Esophagus squamous epithelium (tissue), 5 donors: ENCODE measurements at places on chromosomes 6 and 20.

DNA sequence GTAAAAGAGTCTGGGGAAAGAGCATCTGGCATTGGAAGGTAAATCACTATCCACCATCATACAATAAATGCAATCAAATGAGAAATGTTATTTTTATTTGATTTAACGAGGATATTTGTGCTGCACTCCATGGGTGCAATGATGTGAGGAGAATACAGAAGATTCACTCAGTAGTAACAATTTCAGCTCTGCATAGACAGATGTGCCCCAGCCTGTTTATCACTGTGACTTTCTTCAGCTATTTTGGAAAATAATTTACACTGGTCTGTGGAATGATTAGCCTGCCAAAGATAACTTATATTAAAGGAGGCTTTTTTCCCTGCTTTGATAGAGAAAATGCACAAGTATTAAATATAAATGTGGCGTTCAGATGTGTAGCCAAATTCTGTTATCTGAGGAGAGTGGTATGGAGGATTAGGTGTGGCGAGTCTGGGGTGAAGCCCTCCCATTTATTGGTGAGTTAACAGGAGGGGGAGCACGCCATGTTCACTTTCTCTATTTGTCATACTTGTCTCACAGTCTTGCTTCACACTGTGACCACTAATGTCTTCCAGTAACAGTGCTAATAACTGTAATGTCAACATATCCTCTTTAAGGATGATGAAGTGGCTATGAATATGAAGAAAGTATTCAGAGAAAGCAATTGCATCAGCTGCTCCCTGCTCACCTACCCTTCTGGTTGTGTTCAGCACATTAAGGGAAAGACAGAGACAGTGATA lies 645.6 kb downstream of the MMUT start:
- DNase-seq: no peak

- DNase-seq: no peak
Observed at GRCh38 chr6:116434056-116434725, 27.0 kb upstream of the CALHM6 start.

- DNase-seq: no peak
Observed at GRCh38 chr6:162576016-162576415, 151.6 kb downstream of the PRKN start.

DNA sequence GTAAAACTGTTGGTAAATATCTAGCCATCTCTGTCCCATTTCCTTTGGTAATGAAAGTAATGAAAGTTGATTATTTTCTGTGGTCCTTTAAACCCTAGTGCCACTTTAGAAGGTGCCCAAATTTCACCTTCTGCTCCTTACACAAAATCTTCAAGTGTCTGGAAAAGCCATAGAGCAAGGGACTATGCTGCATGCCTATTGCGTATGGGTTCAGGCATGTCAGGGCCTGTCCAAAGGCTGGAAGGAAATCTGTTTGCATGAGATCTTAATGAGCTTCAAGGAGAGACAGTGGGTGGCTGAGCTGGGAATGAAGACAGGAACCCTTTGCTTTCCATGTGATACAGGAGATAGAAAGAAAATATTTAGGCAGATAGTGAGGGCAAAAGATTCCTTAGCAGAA lies 66.6 kb upstream of the CCN6 start:
- DNase-seq: no peak

DNA sequence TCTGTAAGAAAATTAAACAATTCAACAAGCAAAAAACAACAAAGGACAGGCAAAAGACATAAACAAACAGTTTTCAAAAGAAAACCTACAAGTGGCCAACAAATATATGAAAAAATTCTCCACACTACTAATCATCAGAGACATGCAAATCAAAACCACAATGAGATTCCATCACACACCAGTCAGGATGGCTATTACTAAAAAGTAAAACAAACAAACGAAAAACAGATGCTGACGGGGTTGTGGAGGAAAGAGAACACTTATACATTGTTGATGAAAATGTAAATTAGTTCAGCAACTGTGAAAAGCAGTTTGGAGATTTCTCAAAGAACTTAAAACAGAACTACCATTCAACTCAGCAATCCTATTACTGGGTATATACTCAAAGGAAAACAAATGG lies 537.6 kb downstream of the HDGFL1 start:
- DNase-seq: no peak

- DNase-seq: no peak
Observed at GRCh38 chr20:2179233-2179580, 77.6 kb downstream of the STK35 start.

DNA sequence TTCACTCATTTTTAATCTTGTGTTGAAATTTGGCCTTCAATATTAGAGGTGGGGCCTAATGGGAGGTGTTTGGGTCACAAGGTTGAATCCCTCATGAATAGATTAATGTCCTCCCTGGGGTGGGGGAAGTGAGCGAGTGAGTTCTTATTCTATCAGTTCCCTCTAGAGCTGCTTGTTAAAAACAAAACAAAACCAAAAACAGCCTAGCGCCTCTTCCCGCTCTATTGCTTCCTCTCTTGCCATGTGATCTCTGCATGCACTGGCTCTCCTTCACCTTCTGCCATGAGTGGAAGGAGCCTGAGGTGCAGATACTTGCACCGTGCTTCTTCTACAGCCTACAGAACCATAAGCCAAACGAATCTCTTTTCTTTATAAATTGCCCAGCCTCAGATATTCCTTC lies 89.6 kb upstream of the SLC35F1 start:
- DNase-seq: no peak

- no peak for DNase-seq
Observed at GRCh38 chr6:12947151-12947871, 230.7 kb downstream of the PHACTR1 start.

DNA sequence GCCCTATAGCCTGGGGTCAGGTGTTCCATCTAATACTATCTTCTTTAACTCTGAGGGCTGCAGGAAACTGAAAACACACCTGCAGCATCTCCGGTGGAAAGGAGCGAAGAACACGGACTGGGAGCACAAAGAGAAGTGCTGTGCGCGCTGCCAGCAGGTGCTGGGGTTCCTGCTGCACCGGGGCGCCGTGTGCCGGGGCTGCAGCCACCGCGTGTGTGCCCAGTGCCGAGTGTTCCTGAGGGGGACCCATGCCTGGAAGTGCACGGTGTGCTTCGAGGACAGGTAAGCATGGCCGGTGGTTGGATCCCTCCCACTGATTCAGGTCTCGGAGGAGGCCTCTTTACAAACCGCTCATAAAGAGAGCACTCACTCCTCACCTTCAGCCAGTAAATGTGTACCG lies 15.5 kb downstream of the SYTL3 start:
- no peak for DNase-seq

DNA sequence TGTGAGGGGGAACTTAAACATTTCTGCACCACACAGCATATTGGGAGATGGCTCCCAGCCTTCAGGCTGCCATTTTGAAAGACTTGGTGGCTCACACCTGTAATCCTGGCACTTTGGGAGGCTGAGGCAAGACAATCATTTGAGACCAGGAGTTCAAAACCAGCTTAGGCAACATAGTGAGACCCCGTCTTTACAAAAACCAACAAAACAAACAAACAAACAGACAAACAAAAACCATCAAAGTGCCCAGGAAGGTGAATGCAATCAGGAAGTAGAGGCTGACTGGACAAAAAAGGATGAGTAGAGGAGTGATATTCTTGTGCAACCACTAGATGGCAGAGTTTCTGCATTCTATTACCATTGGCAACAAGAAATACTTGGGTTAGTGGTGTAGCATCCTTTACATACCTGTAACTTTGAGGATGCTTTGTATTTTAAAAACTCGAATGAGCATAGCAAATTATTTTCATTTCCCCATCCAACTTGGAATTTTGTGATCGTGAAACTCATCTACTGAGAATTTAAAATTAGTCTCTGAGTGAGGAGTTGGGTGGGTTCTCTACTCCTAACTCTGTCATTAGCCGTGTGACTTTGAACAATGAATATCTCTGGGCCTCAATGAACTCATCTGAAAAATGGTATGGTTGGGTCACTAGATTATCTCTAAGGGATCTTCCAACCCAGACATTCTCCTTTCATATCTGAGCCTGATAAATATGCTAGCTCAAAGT lies 84.4 kb downstream of the CRYBG1 start:
- DNase-seq: no peak

DNA sequence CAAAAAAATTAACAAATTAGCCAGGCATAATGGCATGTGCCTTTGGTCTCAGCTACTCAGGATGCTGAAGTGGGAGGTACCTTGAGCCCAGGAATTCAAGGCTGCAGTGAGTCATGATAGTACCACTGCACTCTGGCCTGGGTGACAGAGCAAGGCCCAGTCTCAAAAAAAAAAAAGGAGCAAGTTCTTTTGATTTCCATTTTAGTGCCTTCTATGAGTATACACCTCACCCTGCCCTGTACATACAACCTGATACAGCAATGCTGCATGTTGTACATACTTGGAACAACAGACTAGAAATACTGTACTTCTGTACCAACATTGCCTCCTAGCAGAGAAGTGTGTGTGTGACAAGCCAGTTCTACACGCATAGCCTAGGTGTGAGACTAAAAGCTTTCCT lies 97.3 kb upstream of the CARMIL1 start:
- DNase-seq: no peak

DNA sequence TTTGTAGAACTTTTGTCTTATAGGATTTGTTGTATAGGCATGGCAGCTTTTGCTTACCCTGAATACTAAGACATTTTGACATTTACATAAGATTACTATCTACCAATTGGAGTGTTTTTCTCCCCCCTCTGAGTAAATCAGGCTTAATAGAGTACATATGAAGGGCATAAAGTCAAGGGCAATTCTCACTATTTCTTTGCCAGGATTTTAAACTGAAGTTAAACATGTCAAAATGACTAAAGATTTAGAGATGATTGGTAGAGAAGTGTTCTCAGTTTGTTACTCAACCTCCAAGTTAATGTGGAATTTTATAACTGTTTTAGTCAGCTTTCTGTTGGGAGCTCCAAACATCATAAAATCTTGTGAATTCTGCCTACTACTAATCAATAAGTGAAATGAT lies 157.8 kb downstream of the CDKAL1 start:
- DNase-seq: no peak

DNA sequence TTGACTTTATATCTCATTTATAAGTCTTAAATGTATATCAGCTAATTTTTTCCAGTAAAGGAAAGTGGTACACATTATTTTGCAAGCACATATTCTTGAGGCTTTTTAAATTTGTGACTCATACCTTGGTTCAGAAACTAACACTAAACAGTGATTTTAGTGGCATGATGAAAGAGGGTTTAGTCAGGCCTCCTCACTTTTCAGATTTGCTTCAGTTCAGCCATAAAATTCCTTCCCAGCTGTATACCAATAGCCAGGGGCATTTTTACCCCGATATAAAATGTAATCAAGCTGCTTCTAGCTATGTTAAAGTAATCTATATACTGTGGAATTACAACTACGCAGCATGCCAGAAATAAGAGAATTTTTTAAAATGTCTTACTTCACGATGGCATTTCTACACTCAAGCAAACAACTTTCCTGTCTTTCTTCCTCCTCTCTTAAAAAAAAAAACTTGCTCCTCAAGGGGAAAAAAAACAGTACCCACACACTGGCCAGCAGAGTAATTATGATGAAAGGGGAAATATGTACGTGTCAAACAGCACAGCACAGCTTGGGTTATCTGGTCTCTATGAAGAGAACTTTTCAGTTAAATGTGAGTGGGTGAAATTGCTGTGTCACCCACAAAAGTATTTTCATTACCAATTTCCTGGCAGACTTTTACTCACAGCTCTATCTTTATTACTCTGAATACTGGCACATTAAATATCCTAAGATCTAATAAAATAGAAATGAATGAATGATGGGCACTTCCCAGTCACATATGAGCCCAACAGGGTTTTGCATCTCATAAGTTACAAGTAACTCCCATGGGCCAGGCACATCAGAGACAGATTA lies 244.8 kb upstream of the TENT5A start:
- DNase-seq: no peak

DNA sequence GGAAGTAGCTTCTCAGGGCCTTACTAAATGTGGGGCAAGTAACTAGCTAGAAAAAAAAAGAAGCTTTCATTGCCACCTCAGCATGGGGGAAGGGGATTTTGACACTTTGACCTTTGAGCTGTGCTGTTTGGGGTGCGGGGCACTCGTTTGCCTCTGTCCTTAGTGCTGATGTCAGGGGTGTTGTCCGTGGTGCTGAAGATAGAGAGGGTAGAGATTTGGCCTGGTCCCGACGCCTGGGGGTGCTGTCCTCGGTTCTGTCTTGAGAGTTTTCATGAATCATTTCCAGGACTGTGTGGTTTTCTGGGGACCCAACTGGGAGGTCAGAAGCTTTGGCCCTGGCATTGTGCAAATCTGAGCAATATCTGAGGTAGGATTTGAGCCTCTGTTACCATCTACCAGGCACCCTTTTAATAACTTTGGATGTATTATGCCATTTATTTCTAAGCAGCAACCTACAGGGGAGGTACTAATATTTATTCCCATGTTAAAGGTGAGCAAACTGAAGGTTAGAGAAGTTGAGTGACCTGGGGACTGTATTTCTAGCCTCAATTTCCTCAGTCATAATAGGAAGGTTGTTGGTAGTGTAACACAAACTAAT lies 78.0 kb downstream of the DLGAP4 start:
- DNase-seq: no peak

- no peak for DNase-seq
Observed at GRCh38 chr6:119324718-119325117, 24.8 kb downstream of the MAN1A1 start.

DNA sequence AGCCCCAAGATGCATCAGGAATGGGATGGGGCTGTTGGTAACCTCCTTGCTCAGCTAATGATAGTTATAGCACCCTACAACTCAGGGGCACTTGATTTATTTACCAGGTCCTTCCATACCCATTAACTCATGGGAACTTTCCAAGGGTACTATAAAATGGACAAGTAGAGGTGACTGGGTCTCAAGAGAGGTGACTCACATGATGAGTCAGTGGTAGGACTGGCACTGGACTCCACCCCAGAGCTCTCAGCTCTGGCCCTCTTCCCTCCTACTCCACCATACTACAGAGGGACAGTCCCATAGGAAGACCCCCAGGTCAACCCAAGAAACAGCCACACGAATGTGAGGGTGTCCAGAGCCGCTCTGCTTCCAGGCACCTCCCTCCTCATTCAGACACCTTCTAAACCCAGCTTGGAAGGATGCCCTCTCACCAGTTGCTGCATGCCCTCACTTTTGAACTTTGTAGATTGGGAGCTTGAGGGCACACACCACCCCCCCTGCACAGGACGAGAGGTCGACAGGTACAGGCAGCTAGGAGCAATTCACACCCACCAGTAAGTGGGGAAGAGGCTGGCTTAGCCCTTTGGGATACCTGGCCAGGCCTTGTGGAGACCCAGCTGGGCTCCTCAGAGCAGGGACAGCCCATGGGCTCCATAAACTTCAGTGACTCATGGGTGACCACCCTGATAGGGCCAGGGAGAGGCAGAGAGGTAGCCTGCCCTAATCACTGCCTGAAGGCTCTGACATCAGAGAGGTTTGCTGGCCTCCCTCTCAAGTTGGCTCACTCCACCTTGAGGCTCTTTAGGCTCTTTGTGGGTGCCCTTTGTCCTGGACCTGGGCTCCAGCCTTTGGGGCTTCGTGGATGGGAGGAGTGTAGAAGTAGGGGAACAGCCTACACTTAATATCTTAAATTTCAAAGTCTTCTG lies 81.6 kb upstream of the MLN start:
- DNase-seq: no peak

- DNase-seq: no peak
Observed at GRCh38 chr20:59183751-59184150, 20.1 kb downstream of the ZNF831 start.
